ENCODE measurements at places on chromosomes 2 and 18.

- no peak for DNase-seq
Measured at GRCh38 chr2:47083005-47083404, 72.1 kb downstream of the STPG4 start.

GRCh38 chr2:54704688-54705605 is 18.5 kb upstream of the EML6 start:
- no peak for DNase-seq

DNA sequence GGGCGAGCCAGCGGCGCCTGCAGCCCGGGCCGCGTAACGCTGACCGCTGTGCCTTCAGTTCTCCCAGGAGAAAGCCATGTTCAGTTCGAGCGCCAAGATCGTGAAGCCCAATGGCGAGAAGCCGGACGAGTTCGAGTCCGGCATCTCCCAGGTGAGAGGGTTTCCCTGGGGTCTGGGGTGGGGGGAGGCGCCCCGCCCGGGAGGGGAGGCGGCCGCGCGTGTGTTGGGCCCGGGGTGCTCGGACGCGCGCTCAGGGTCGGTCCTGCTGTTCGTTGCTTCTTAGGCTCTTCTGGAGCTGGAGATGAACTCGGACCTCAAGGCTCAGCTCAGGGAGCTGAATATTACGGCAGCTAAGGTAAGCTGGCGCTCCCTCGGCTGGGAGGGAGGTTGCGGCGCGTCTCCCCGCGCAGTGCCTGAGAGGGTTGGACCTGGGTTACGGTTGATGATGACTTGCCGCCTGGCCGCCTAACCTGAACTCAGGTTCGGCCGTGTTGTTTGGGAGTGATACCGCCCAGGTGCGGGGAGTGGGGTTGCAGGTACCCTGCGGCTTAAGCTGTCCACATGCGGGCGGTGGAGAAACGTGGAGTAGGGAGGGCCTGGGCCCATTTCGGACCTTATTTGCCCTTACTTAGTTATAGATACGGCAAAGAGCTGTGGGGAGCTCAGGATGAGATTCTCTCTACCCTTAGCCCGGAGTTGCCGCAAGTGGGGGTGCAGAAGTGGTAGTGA is 638 bp downstream of the RPS7 start:
- DNase-seq: peak; percentile 61

DNA sequence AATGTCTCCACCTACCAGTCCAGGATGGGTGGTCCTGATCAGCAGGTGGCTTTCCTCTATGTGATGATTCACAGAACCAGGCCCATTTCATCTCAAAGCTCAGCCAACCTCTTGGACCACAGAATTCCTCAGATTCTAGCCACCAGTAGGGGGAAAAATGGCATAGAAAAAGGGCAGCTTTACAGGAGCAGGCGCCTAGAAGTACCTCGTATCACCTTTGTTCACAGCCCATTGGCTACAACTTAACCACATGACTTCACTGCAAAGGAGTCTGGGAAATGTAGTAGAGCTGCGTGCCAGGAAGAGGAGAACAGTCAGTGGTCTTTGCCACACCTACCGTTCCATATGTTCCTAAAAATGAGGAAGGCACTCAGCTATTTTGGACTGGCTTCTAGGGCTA is 62.8 kb upstream of the DTNA start:
- no peak for DNase-seq

- DNase-seq: no peak
Measured at GRCh38 chr18:51010218-51010617, 19.8 kb upstream of the SMAD4 start.

DNA sequence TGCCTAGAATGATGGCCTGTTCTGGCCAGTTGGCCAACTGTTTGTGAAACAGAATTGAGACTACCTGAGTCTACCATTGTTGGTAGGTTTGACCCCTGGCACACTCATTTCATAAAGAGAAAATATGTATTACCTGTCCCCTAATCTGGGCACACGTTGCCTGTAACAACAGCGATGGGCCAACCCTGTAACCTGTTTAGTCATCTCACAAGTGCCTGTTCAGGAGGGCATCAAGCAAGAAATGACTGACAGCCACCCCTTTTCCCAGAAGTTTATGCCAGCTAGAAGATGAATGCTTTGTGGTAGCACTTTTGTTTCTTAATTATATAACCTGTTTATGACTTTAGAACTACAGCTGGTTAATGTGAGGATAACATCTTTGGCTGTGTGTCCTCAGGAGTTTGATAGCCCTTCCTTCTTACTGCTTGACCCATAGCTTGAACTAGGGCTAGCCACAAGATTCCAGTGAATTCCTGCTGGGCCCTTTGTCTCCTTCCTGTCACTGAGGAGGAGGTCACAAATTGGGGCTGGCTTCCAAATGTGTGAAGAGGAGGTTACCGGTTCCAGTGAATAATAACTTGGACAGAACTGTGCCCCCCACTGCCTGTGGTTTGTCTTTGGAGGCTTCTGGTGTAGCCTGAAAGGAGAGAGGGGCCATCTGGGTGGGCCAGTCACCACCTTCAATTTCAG is 273.9 kb upstream of the EPAS1 start:
- DNase-seq: no peak

DNA sequence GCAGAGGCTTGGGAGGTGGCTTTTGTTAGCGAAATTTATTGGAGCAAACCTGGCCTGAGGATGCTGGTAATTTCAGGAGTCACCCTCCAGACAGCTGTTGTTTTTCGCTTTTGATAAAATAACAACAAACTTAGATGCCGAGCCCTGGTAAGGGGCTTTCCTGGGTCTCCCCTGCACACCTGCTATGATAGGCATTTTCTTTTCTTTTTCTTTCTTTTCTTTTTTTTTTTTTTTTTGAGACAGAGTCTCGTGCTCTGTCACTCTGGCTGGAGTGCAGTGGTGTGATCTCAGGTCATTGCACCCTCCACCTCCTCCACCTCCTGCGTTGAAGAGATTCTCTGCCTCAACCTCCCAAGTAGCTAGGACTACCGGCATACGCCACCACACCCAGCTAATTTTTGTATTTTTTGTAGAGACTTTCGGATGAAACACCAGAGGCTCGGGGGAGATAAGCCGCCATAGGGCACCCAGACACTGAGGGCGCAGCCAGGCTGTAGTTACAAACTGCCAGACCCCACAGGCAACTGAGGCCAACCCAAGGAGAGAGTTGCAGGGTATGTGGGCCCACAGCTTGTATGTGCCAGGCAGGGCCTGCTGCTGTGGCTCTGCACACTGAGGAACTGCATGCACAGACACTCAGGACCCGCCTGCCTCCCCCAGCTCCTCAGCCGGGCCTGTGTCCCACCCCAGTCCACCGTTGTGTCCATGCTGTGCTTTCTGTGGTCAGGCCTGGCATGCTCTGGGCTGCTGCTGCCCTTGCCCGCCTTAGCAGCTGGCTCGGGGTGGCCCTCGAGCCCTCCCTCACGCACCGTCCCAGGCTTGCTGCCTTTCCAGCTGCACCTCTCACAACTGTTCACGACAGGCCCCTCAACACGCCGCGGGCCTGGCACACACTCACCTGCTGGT is 3.9 kb downstream of the GYPC start:
- DNase-seq: peak; percentile 50

DNA sequence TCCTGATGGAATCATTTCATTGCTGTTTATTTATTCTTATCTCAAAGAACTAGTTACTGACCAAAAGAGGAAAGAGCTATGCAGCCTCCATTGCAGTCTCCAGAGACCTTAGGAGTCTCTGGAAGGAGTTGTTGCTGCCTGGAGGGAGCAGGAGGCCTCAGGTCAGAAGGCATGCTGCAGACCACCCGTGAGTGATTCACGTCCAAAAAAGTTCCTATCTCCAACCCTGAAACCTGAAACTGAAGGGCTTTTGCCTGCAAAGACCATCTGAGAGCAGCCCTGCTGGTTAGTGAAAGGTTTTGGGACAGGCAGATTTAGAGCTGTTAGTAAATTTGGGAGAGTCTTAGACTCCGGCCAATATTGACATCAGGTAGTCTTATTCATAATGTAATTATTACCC is 29.1 kb downstream of the SLC25A52 start:
- DNase-seq: no peak
